ENCODE measurements at places on chromosomes 6 and 20. TPM values are rescaled to one million over a fixed set of nuclear protein-coding genes. Genes with fewer than 3 reads are reported as not detected.

Gene IFT52
- total RNA-seq, result 30.1 TPM

Gene ARHGAP40
- total RNA-seq, result not detected

Gene NKAIN2
- total RNA-seq, result not detected

Gene MYBL2
- 80.7 TPM for total RNA-seq

Gene SIGLEC1
- 0.01 TPM for total RNA-seq

Gene BTN3A1
- 2.0 TPM for total RNA-seq

Gene C20orf204
- 0.15 TPM for total RNA-seq

Gene ZSCAN31
- 1.4 TPM for total RNA-seq

Gene C6orf118
- total RNA-seq, result 0.17 TPM

Gene CAPN11
- total RNA-seq, result not detected

Gene MCHR2
- total RNA-seq, result not detected

Data from A549 treated with Mapracorat at 1 μM for 4 hours (cell line).